ENCODE measurements at places on chromosomes 16 and 17.

DNA sequence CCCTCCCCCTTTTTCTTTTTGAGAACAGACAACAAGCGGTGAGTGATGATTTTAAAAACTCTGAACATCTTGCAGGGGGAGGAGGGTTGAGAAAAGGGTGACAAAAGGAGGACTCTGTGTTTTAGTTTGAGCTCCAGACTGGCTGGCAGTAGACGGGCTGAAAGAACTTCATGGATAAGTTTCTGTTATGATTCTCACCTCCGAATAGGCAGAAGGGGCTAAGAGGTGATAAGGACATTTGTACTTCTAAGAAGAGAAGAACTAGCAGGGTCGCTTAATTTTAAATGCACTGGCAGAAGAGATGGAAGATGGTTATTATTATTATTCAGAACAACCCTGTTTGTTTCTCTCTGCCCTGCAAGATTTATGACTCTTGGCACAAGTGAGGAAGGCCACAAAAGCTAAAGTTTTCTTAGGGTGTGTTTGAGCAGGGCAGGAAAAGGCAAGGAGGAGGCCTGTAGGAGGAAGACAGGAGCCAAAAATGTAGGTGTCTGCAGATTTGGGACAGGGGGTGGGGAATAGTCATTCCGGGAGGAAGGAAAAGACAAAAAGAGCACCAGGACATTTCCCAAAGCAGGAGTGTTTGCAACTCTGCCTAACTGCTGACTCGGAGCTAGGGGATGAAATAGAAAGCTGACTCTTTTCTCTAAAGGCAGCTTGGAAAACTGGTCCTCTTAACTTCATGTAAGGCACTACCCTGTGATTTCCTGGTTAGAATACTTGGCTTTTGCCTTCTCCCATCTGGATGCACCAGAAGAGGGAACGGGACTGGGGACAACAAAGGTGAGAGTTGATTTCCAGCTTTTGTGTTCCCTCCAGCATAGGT, 11.9 kb upstream of the HOXB2 start:
- no peak for DNase-seq

DNA sequence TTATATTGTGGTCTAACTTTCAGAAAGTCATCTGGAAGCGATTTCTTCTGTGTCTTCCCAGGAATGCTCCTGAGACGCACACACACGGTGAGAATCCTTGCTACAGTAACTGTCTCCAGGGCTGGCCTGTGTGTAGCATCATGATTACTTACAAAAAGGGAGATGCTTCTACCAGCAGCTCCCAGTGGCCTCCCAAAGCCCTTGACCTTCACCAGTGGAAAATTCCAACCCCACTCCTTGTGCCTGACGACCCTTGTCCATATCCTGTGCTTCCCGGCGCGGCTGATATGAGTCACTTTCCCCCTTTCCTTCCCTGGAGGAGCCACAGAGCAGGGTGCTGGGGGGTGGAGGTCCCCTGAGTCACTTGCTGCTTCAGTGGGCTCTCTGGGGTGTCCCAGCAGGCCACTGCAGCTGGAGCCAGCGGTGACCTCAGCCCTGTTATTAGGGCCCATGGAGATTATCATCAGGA, 22.1 kb upstream of the NAT9 start:
- no peak for DNase-seq

DNA sequence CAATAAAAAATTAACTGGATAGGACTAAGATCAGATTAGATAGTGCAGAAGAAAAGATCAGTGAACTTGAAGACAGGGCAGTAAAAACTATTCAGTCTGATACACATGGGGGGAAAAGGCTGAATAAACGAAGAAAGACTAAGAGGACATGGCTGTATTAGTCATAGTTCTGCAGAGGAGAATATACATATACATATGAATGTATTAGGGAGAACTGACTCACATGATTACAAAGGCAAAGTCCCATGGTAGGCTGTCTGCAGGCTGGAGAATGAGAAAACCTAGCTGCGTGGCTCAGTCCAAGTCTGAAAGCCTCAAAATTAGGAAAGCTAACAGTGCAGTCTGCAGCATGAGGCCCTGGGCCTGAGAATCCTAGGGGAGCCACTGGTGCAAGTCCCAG, 98.2 kb upstream of the GNAO1 start:
- DNase-seq, result no peak

DNA sequence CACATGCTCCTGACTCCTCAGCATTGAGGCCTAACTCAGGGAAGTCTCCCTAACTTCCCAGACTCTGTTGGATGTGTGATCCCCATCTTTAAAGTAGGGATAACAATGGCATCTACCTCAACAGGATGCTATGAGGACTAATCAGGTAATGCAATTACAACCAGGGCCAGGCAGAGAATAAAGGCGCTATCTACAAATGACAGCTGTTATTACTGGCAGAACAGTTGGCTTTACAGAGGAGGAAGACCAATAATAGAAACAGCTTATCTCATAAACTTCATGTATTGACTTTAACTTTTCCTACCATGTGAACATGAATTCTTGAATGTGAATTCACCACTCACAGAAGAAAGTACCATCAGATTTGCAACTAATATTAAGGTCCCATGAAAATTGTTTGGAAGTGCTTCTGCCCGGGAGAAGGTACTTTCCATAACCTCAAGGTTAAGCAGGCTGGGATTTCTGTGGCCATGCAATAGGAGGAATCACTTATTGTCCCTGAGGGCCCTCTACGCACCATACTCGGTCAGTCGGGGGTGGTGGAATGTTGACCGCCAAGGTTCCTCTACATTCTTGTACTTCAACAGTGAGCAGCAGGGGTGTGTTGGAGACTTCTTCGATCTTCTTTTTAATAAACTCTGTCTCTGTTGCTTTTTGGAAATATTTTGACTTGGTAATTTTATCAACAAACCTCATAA, 22.6 kb upstream of the ERN1 start:
- DNase-seq, result no peak

- DNase-seq, result no peak
These were observed 1.1 kb downstream of the KIF1C start for GRCh38 chr17:4998732-4999429.

- no peak for DNase-seq
These were observed 11.2 kb downstream of the SULT1A2 start for GRCh38 chr16:28585674-28586073.

DNA sequence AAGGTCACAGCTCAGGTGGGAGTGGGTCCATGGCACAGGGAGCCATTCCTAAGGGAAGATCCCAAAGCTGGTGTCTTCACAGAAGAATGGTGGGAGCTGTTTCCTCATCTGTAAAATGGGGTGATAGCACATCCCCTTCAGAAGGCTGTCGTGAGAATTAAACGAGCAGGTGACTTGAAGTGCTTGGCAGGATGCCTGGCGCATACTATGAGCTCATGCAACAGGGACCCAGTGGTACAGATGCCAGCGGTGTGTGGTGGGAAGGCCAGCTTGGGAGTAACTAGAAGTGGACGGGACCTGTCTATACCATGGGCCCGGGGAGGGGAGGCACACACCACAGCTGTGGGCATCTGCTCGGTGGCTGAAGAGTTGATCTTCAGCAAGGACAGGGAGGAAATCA, 189.3 kb upstream of the TNRC6C start:
- no peak for DNase-seq
